ENCODE measurements at places on chromosomes 2 and 18. TPM values are rescaled to one million over a fixed set of nuclear protein-coding genes. Genes with fewer than 3 reads are reported as not detected.

Gene CCDC68
- total RNA-seq, result 0.97 TPM

- DNase-seq, result no peak
These were observed 1160.1 kb downstream of the RPIA start for GRCh38 chr2:89851583-89851905.

DNA sequence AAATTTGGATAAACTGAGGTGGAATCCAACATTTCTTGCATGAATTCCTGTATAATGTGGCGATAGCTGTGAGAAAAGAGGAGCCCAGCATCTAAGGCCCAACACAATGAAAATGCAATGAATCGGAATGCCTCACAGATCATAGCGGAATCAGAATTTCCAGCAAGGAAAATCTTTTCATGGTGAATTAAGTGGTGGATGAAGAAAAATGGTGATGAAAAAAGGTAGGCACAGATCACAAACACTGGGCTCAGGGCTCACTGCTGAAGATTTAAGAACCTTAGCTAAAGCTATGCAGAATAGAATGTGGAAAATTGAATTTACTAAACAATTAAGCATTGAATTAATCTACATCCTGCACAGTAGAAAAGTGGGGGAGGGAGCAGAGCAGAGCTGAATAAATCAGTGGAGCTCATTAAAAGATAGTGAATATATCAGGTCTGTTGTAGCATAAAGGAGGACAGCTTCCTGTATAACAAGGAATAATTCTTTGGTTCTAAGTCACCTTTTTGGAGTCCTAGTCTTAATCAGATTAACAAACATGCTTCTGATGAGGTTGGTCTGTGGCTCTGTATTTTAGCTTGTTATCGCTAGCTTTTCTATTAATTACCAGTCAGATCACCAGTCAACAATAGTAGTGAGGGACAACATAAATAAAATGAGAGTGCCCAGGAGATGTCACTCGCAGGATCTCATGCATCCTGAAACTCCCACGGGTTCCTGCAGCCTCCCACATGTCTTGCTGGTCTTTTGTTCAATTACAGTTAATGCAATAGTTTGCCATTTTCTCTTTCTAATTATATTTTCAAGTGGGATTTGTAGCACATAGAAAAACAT lies 27.0 kb downstream of the MEIS1 start:
- no peak for DNase-seq

Gene PRSS56
- not detected for total RNA-seq

- no peak for DNase-seq
These were observed 20.0 kb downstream of the SP140L start for GRCh38 chr2:230346921-230347533.

- DNase-seq, result no peak
These were observed 168.0 kb downstream of the CERS6 start for GRCh38 chr2:168624028-168624427.

- DNase-seq, result no peak
These were observed 219.8 kb downstream of the DYSF start for GRCh38 chr2:71672826-71673795.

DNA sequence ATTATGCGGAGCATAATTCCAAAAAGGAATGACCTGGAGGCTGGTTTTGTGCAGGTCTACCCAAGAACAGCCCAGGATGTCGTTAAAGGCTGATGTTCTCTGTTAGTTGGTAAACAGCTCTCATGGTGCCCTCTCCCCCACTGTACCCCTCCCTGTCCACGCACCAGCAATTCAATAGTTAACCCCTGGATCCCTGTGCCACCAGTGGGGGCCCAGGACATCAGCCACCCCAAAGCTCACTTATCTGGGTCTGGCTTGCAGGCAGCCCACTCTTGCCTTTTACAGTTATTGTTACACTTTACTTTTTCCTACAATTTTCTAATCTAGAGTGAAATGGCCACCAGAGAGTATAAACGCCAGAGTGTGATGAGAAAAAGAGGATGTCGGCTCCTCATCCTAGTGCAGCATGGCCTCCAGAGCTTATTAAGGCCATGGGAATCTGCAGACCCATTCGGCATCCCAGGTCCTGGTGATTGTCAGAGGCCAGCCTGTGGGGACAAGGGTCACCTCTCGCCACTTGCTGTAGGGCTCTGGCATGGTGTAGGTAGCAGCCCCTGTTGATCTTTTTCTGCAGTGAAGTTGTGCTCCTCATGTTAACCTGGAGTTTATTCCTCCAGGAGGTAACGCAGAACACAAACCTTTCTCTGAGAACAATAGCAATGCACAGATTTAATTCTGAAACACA lies 30.3 kb downstream of the TWIST2 start:
- DNase-seq, result no peak

DNA sequence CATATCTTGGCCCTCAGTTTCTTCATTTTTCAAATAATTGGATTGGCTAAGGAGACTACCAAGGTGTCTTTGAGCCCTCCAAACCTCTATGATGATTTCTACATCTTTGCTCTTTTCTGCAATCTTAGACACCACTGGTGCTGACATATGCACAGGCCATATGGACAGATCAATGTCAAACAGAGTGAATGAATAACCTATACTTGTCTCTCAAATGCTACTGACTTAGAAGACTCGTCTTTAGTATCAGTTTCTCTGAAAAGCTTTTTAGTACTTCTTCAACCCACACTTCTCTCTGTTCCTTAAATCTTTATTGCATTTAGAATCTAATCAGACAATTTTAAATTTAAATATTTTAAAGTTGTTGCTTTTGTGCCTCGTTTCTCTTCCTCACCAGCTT lies 258.2 kb downstream of the LTBP1 start:
- no peak for DNase-seq

DNA sequence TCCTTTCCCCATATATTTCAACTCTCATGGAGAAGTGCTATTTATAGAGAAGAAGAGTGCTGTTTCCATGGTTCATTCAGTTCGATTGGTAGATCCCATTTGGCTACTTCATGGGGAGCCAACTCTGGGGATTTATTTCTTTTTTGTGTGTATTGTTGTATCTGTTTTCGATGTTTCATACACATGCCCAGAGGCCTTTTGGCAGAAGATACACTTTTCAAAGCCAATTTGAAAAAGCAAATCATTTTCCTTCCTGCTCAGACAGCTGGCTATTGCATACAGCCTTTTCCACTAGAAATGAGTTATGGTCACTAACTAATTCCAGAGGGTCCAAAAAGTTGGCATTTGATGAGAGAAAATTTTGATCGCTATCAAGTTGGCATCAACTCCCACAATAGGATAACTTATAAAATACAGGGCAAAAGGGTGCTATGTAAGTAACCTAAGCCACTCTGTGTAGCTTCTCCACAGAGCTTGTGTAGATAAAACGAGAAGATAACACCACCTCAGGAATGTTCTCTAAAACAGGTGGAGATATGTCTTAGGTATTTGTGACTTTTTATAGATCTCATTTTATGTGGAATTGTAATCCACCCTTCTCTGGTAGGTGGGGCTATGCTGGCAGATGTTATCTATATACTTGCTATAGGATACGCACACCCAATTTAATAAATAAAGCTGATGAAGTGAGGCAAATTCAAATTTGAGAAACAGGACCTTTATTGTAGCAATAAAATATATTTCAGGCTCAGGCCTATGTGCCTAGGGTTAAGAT lies 798.5 kb downstream of the SATB2 start:
- no peak for DNase-seq

Measured in glomerular endothelial cell (primary cell).